ENCODE measurements at places on chromosomes 3 and 15.

DNA sequence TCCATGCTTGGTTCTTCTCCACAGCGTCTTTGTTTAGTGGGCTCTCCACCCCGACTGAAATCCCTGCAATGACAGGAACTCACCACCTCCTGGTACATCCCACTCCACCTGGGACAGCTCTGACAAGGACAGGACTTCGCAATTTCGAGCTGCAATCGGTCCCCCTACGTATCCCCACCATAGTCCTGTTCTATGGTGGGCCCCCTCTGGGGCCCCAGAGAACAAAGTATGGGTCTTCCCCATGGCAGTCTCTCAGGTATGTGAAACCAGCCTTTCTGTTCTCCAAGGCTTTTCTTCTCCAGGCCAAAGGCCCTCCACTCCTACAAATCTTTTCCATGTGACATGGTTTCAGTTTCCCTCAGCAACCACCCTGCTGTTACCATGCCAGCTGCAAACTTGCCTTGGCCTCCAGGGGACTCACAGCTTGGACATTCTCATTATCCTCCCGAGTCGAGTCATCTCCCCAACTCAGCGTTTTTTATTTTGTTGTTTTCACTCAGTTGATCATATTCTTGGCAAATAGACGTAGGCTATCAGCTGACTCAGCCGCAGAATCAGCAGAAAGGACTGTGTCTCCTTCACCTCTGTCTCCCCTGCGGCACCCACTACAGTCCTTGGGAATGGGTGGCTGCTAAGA is 233.3 kb downstream of the OPA1 start:
- DNase-seq: no peak
- H3K27ac ChIP-seq: no peak overlapping the region
- peaks cover 4% of the 10 kb centered on the region for H3K4me1 ChIP-seq
- no peak overlapping the region for H3K4me3 ChIP-seq
- no peaks in the 10 kb centered on the region for H3K36me3 ChIP-seq

- no peak overlapping the region for H3K4me3 ChIP-seq
- no peaks in the 10 kb centered on the region for H3K36me3 ChIP-seq
- DNase-seq: no peak
- no peaks in the 10 kb centered on the region for H3K4me1 ChIP-seq
These were observed 867.1 kb upstream of the GBE1 start for GRCh38 chr3:82628385-82629014.

DNA sequence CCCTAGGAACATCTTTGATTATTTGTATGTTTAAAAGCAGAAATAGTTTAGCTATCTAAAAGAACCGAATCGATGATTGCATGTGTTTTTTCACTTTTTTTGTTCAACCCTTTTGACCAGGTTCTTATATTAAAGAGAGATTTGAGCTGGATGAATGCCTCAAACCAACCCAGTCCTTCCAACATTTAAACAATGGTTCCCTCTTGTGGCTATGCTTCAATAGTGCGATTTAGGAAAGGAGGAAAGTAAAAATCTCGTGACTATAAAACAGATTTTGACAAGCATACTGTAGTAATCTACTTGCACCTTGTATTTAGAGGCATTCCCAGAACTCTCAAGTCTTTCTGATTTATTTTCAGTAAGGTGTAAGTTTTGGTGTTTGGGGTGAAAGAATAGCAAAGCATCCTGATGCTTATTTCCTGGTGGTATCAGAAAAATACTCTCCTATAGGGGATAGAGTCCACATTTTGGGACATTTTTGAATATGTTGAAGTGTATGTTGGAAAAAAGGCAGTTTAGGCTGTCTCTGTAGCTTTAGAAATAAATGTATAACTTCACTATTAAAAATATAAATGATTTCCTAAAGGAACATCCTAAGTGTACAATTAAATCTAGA is 159.6 kb upstream of the KCNH8 start:
- H3K27me3 ChIP-seq: peaks cover 2% of the 10 kb centered on the region
- H3K27ac ChIP-seq: no peak overlapping the region
- no peaks in the 10 kb centered on the region for H3K4me1 ChIP-seq
- no peak for DNase-seq

GRCh38 chr3:10454907-10455544 is 50.4 kb downstream of the ATP2B2 start:
- H3K36me3 ChIP-seq: no peaks in the 10 kb centered on the region
- peaks cover 9% of the 10 kb centered on the region for H3K27me3 ChIP-seq
- no peak for DNase-seq
- no peak overlapping the region for H3K4me3 ChIP-seq
- H3K27ac ChIP-seq: no peak overlapping the region

- peaks cover 3% of the 10 kb centered on the region for H3K36me3 ChIP-seq
- DNase-seq: no peak
- H3K27me3 ChIP-seq: no peaks in the 10 kb centered on the region
- no peak overlapping the region for H3K27ac ChIP-seq
- peaks cover 25% of the 10 kb centered on the region for H3K4me1 ChIP-seq
These were observed 20.2 kb upstream of the DAPK2 start for GRCh38 chr15:64066451-64066850.

DNA sequence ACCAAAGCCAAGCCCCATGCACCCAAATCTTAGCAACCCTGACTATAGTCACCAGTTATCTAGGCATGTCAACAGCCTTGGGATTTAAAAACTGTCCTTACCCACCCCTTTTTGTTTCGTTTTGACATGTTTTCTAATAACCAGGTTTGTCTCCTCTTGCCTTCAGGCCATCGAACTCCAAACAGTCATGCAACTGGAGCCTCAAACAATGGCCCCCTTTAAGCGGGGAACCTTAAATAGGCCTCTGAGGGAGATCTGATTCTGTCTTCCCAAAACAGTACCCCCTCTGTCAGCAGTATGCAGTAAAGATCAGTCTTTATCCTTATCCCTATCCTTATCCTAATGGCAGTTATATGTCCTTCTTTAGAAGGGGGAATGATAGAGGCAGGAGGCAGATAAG is 105.7 kb downstream of the DPH6 start:
- H3K4me3 ChIP-seq: no peak overlapping the region
- H3K27ac ChIP-seq: no peak overlapping the region
- DNase-seq: no peak
- H3K4me1 ChIP-seq: no peaks in the 10 kb centered on the region
- no peaks in the 10 kb centered on the region for H3K27me3 ChIP-seq
- H3K36me3 ChIP-seq: peaks cover 14% of the 10 kb centered on the region

- DNase-seq: no peak
- H3K4me3 ChIP-seq: no peak overlapping the region
- no peak overlapping the region for H3K27ac ChIP-seq
- H3K36me3 ChIP-seq: peaks cover 31% of the 10 kb centered on the region
- no peaks in the 10 kb centered on the region for H3K4me1 ChIP-seq
These were observed 142.9 kb downstream of the ATG7 start for GRCh38 chr3:11415099-11415498.

GRCh38 chr3:29544701-29545363 is 264.0 kb downstream of the RBMS3 start:
- no peak overlapping the region for H3K27ac ChIP-seq
- no peaks in the 10 kb centered on the region for H3K4me1 ChIP-seq
- DNase-seq: no peak
- H3K36me3 ChIP-seq: no peaks in the 10 kb centered on the region
- no peak overlapping the region for H3K4me3 ChIP-seq

- H3K36me3 ChIP-seq: no peaks in the 10 kb centered on the region
- no peak overlapping the region for H3K27ac ChIP-seq
- no peak for DNase-seq
- peaks cover 9% of the 10 kb centered on the region for H3K27me3 ChIP-seq
- H3K4me1 ChIP-seq: no peaks in the 10 kb centered on the region
These were observed 276.6 kb downstream of the ZNF621 start for GRCh38 chr3:40801284-40801741.

DNA sequence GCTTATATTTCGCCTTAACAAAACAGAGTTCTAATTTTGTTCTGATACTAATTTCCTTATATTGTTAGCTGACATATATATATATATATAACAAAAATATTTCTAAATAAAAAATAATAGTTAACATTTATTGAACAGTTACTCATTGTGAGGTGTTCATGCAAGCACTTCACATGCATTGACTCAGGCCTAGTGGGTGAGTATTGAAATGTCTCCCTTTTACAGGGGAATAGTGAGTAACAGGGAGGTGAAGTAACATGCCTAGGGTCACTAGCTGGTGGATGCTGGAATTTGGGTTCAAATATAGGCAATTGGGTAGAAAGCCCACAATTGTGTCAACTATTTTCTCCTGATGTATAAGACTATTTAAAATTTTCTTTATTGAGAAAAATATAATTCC is 102.6 kb upstream of the ZPLD1 start:
- no peaks in the 10 kb centered on the region for H3K4me1 ChIP-seq
- no peak overlapping the region for H3K27ac ChIP-seq
- H3K4me3 ChIP-seq: no peak overlapping the region
- no peaks in the 10 kb centered on the region for H3K27me3 ChIP-seq
- no peak for DNase-seq
- H3K36me3 ChIP-seq: no peaks in the 10 kb centered on the region

GRCh38 chr3:24043985-24044384 is 98.9 kb downstream of the NR1D2 start:
- H3K27ac ChIP-seq: no peak overlapping the region
- no peaks in the 10 kb centered on the region for H3K36me3 ChIP-seq
- H3K4me1 ChIP-seq: peaks cover 12% of the 10 kb centered on the region
- H3K27me3 ChIP-seq: peaks cover 9% of the 10 kb centered on the region

- no peak for DNase-seq
- H3K27me3 ChIP-seq: peaks cover 7% of the 10 kb centered on the region
- H3K27ac ChIP-seq: no peak overlapping the region
- no peak overlapping the region for H3K4me3 ChIP-seq
- peaks cover 8% of the 10 kb centered on the region for H3K4me1 ChIP-seq
- H3K36me3 ChIP-seq: no peaks in the 10 kb centered on the region
These were observed 305.1 kb downstream of the GAP43 start for GRCh38 chr3:115928376-115928775.

DNA sequence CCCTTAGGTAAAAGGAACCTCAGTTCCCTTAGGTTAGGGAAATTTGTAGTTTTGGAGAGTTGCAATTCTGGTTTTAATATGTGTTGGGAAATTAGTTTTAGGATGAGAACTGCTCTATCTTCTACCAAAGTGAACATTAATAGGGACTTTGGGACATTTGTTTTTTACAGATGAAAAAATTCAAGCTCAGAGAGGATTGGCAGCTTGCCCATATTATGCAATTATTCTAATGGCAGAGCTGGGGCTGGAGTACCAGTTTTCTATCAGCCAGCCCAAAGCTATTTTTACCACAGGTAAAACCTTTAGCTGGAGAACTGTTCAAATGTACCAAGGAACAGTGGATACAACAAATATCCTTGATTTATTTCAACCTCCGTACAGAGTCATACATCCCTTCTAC is 127.0 kb downstream of the CPNE4 start:
- no peaks in the 10 kb centered on the region for H3K36me3 ChIP-seq
- H3K27ac ChIP-seq: no peak overlapping the region
- no peak for DNase-seq
- no peak overlapping the region for H3K4me3 ChIP-seq

- no peaks in the 10 kb centered on the region for H3K4me1 ChIP-seq
- no peaks in the 10 kb centered on the region for H3K36me3 ChIP-seq
- peaks cover 1% of the 10 kb centered on the region for H3K27me3 ChIP-seq
- no peak overlapping the region for H3K4me3 ChIP-seq
- no peak for DNase-seq
- no peak overlapping the region for H3K27ac ChIP-seq
These were observed 33.2 kb downstream of the HDAC11 start for GRCh38 chr3:13513051-13513912.

DNA sequence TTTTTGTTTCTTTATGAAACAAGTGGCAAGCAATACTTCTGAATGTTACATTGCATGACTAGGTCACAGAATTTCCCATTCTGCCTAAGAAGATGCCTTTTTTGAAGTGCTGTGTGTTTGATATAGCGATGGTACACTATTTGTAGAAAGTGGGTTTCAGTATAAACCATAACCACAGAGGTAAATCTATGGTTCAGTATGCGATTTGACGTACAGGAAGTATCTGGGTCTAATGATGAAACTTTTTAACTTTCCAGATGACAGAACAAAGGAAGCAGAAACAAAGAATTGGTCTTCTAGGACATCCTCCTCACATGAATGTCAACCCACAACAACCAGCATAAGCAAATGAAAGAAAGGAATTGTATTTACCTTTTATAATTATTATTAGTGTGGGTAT is 133.4 kb upstream of the BHLHE40 start:
- H3K36me3 ChIP-seq: peaks cover 48% of the 10 kb centered on the region
- no peaks in the 10 kb centered on the region for H3K27me3 ChIP-seq
- no peak for DNase-seq
- H3K4me1 ChIP-seq: peaks cover 72% of the 10 kb centered on the region

GRCh38 chr3:77365152-77365551 is 325.3 kb downstream of the ROBO2 start:
- H3K36me3 ChIP-seq: no peaks in the 10 kb centered on the region
- H3K27ac ChIP-seq: no peak overlapping the region
- DNase-seq: no peak
- H3K27me3 ChIP-seq: no peaks in the 10 kb centered on the region

DNA sequence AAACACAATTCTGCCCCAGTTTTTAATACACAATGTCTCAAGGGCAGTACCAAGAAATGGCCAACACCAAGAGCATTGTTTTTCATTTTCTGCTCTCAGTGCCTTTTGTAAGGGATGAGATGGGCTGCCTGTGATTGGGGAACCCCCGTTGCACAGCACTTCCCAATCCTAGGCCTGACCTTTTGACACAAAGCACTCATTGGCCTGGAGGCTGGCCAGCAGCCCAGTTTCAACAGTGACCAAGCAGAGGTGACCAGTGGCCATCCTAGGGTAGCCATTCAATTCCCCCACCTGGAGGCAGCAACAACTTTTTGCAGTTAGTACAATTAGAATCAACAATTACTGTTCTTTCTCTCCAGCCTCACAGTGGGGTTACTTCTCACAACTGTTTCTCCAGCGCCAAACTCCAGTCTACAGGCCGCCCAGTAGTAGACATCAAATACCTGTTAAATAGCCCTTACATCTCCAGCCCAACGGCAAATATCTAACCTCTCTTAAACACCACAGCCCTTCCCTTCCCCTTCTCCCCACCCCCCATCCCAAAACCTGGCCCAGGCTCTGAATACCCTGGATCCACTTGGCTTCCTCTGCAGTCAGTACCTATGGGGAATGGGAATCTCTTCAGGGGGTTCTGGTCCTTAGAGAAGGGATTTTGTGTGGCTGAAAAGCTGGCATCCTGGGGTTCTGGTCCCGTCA is 8.9 kb upstream of the LRRC2 start:
- no peaks in the 10 kb centered on the region for H3K36me3 ChIP-seq
- no peak overlapping the region for H3K27ac ChIP-seq
- H3K4me1 ChIP-seq: peaks cover 2% of the 10 kb centered on the region
- DNase-seq: no peak
- peaks cover 22% of the 10 kb centered on the region for H3K27me3 ChIP-seq
- no peak overlapping the region for H3K4me3 ChIP-seq

DNA sequence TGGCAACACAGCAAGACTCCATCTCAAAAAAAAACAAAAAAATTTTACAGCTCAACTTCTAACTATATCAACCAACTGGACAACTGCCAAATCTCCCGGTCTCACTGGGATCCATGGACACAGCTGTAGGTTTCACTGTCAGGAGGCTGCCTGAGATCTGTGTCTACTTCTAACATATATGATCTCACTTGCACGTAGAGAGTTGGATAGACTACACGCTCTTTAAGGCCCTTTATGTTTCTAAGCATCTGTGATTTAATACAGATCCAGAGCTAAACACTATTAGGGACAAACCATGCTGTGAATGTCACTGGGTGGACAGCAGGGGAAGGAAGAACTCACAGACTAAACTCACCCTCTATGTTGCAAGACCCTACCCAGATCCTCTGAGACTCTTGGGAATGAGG is 13.0 kb upstream of the APOD start:
- H3K4me3 ChIP-seq: no peak overlapping the region
- no peaks in the 10 kb centered on the region for H3K27me3 ChIP-seq
- peaks cover 5% of the 10 kb centered on the region for H3K4me1 ChIP-seq
- DNase-seq: no peak
- H3K27ac ChIP-seq: no peak overlapping the region
